Activated CD8-positive, alpha-beta memory T cell treated with anti-CD3 and anti-CD28 coated beads, Interleukin-2, amount 50 U/mL, for 4 hours (primary cell): ENCODE measurements at places on chromosomes 13 and 19.

DNA sequence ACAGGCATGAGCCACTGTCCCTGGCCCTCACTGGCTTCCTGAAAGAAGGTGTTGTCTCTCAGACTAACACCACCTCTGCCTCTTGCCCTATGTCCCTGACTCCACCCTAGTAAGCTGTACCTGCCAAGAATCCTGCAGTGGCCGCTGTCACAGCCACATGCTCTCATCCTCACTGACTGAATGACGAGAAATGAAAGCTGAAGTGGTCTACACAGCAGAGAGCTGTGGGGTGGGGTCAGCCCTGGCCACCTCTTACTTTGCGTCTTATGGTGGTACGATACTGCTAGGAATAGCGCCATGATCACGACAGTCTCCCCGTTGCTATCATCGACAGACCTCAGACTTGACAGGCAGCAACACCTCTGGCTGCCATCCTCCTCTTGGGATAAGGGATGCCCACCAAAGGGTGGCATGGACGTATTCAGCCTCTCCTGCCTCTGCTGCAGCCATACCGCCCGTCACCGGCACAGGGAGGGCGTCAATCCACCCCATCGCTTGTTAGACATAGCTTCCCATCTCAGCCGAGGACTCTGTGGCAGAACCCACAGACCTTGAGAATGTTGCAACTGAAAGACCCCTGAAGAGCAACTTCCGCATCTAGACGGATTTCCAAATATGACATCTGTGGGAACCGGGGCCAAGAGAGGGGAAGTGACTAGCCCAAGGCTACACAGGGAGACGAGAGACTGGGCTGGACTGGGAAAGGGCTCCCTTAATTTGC, 809 bp downstream of the MYO1F start:
- no peak for DNase-seq

- DNase-seq, result no peak
Observed at GRCh38 chr13:39362652-39363381, 240.2 kb downstream of the LHFPL6 start.

GRCh38 chr13:73179650-73180274, 121.0 kb downstream of the KLF5 start:
- no peak for DNase-seq

- DNase-seq, result peak; percentile 65
Observed at GRCh38 chr19:4304538-4305256, at the start of gene FSD1. FSD1 (plus strand) TSS chr19:4304598; CDS start chr19:4304747, 149 bp downstream.

DNA sequence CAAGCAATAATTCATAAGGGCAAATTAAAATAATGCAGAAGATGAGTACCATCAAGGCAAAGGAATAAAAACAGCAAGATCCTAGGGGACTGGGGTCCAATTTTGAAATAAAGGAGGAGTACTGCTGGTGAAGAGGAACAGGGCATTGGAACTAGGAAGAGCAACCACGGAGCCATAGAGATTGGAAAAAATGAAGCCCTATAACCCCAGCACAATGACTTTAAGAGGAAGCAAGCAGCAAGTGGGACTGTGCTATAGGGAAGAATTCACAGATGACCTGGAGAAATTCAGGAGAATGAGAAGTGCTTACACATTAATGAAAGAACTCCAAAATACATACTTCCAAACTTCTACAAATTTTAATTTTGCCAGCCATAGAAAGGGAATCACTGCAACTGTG, 44.9 kb upstream of the ITM2B start:
- no peak for DNase-seq
